Suprapubic skin (tissue), 4 donors: ENCODE measurements at places on chromosomes 7 and 10.

DNA sequence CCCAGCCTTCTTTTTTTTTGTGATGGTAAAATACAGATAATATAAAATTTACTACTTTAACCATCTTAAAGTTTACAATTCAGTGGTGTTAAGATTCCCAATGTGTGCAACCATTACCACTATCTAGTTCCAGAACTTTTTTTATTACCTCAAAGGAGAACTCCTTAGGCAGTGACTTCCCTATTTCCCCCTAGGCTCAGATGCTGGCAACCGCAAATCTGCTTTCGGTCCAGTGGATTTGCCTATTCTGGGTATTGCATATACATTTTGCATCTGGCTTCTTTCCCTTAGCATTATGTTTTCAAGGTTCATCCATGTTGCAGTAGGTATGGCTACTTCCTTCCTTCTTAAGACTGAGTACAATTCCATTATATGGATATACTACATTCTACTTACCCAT lies 56.5 kb downstream of the AFAP1L2 start:
- no peak for DNase-seq

GRCh38 chr7:24824896-24825295 lies 67.6 kb upstream of the GSDME start:
- no peak for DNase-seq

DNA sequence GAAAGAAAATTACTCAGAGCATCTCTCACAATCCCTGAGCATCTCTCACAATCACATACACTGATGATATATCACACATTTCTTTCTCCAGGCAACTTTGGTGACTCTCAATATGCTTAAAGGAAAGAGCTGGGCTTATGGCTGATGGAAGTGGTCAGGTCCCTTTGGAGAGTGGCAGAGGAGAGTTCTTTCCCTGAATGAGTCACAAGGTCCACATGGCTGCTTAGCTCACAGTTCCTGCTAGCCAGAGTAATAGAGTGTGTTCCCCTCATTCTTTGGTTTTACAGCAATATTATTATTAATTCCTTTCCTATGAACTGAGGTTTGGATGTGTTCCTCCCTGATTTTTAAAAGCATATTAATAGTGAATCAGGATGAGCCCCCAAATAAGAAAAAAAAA lies 287.4 kb downstream of the C7orf25 start:
- DNase-seq = no peak

DNA sequence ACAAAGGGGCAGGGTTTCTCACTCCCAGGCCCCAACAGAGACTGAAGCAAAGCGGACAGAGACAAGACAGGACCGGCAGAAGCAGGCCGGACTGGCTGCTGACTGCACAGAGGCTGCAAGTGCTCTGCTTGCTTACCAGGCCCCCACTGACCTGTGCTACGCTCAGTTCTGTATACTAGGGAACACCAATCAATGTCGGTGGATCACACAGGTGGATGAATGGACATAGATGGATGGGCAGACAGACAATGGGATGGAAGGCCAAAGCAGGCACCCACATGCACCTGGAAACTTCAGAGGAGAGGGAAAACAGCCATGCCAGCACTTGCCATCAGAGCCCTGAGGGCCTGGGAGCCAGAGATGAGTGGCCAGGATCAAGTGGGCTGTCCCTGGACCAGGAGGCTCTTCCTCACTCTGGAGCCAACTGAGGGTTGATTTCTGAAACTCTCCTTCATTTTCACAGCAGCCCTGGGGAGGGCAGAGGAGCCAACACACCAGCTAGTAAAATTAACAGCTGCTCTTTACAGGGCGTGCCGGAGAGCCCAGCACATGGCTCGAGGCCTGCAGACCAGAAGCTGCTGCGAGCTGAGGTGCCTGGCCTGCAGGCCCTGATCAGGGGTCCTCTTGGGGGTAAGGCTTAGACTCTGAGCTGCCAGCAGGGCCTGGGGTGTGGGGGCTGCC lies 243.6 kb downstream of the KCNMA1 start:
- no peak for DNase-seq

GRCh38 chr10:35451151-35452016 lies 115.1 kb downstream of the CCNY start:
- DNase-seq = no peak

- DNase-seq = no peak
Observed at GRCh38 chr10:96758423-96758822, 38.1 kb upstream of the PIK3AP1 start.

DNA sequence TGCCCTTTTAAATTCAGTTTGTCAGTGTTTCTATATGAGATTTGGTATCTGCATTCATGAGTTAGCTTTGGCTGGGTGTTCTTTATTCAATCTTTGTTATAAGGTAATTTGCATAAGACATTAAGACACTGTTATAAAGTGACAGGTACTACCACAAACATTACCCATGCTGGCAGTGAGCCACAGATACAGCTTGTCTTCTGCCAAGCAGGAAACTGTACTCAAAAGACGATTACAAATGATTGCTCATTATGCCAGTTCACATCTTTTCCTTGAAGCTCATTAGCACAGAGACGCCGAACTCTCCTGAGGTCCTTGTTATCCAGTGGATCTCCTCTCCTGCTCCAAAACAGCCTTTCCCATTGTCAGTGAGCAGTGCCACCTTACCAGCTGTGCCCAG lies 30.4 kb downstream of the AMPH start:
- no peak for DNase-seq

- DNase-seq = no peak
Observed at GRCh38 chr10:51083356-51083853, 9.1 kb downstream of the PRKG1 start.
